ENCODE measurements at places on chromosomes 3 and 15.

DNA sequence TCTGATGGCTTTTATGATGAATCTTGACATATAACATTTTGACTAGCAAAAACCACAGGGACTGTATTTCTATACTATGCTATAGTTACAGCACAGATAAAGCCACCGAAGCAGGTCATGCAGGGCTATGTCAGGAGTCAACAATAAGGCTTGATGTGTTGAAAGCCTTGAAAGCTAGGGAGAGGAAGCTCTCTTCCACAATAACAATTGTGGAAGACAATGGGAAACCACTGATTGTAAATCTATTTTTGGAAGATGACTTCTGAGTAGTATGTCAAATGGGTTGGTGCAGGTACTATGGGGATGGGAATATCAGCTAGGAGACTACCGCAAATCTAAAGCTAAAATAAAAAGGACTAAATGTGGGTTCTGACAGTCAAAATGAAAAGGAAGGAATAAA is 4.0 kb upstream of the AQR start:
- no peak for DNase-seq

DNA sequence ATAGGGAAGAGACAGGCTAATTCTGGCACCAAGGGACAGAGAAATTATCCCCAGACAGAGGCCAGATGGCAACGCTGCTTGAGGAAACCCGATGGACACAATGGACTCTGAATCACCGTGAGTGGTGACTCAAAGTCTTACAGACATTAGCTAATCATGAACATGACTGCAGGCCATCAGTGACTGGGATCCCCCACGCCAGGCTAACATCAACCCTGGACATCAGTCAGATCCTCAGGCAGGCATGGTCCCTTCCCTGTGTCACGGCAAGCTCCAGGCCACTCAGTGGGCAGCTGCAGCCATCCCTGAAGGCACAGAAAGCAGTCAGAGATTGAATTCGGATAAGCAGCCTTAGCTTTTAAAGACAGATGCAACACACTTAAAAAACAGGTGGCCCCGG is 23.8 kb upstream of the OXTR start:
- no peak for DNase-seq

DNA sequence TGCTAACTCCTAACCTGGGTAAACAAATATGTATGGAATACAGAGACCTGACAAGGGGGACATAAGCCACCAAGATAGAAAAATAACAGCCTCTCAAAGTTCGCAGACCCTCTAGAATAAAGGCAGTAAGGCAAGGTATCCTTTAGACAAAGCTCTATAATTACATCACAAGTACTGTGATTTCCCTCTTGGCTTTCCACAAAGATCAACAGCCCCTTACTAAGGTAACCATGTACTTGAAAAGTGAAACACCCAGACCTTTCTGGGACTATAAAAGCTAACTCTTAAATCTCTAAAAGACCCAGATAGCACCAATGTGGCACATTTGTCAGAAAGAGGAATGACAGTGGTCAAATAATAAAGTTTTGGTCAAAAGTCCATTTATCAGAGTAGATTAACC is 51.9 kb downstream of the TBL1XR1 start:
- DNase-seq: no peak

- DNase-seq: no peak
Measured at GRCh38 chr3:81650187-81650586, 111.3 kb downstream of the GBE1 start.

DNA sequence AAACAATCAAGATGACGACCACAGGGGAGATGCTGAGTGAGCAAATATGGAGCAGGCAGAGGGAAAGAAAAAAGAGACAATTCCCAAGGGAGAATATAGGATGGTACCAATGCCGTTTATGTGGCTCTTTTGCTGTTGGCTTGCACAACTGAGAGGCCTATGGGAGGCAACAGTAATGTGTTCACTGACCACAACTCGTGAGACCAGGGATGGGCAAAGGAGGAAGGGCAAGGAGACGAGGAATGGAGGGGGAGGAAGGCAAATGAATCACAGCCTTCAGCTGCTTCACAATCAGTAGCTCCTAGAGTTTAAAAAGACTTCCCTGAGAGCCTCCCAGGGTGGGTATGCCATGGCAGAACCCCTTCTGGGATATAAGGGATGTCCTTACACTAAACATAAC is 131.5 kb downstream of the SLC9A9 start:
- DNase-seq: no peak

GRCh38 chr3:541062-541801 is 344.7 kb downstream of the CHL1 start:
- DNase-seq: no peak

DNA sequence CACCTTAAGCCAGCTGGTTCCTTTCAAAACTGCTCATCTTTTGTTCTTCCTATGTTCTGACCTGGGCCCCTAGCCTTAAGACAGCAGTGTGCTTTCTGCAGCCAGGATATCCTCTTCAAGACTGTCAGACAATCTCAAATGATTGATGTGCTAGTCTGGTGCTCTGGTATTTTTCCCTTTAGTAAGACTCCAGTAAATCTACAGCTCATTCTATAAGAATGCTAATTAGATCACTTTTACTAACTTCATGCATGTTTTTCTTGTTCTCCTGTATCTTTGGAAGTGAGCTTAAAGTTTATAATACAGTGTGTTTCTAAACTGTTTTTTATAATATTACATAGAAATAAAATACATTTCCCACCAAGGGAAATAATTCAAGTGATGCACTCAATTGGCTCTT is 220.9 kb upstream of the NANOGP8 start:
- peak; percentile 92 for DNase-seq

GRCh38 chr15:27599034-27599433 is 500.1 kb downstream of the OCA2 start:
- DNase-seq: no peak

GRCh38 chr3:16460886-16461285 is 52.6 kb downstream of the RFTN1 start:
- DNase-seq: no peak

DNA sequence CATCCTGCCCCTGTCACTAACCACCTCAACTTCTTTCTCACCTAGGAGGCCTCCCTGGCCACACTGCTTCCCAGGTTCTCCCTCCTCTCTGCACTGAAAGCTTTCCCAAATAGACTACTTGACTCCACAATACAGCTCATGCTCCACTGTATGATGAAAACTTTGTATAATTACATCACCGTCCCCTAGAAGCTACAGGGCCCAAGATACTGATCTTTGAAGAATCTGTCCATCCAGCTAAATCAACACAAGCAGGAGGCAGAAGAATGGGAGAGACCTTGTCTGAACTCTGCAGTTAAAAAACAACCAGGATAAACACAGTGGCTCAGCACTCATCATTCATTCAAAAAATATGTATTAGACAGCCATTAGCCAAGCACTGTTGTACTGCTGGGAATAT is 26.4 kb upstream of the RPS17 start:
- no peak for DNase-seq

DNA sequence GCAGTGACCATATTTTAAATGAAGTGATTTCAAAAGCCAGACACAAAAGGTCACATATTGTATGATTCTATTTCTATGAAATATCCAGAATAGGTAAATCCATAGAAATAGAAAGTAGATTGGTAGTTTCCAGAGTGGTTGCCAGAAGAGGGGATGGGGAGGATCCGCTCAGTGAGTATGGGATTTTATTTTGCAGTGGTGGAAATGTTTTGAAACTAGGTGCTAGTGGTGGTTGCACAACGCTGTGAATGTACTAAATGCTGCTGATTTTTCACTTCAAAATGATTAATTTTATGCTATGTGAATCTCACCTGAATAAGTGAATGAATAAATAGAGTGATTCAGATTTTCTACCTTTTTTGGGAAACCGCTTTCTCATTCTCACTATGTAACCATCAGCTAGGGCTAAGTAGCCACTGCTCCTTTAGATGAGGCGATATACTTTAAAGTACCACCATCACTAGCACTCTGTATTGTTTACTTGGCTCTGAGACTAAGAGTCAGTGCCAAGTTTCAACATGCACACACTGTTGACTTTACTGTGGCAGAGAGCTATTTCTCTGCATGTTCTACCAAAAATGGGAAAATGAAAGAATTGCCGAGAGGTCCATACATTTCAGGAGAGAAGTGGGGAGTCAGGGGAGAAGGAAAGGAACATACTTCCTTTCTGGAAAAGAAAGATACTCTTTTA is 90.7 kb upstream of the GOLIM4 start:
- DNase-seq: no peak

DNA sequence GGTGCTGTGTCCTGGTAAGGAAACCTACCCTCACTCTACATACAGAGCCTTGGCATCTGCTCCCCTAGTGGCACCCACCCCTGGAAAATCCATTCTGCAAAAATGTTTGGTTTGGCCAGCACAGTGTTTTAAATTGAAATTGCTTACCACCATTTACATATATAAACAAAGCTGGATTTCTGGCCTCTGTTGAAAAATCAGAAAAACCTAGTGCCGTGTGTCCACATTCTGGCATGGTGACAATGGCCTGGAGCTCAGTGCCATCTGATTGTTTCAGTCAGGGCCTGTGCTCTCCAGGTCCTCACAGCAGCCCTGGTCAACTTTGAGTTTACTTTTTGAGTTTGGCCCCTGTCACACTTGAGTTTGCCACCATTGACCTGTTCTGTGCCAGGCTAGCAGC is 2.9 kb upstream of the IL17RC start:
- DNase-seq: no peak

All from endothelial cell of umbilical vein (primary cell).